ENCODE measurements at places on chromosomes 6 and 20. TPM values are rescaled to one million over a fixed set of nuclear protein-coding genes. Genes with fewer than 3 reads are reported as not detected.

- DNase-seq, result no peak
These were observed 258.8 kb downstream of the TPBG start for GRCh38 chr6:82622461-82622860.

DNA sequence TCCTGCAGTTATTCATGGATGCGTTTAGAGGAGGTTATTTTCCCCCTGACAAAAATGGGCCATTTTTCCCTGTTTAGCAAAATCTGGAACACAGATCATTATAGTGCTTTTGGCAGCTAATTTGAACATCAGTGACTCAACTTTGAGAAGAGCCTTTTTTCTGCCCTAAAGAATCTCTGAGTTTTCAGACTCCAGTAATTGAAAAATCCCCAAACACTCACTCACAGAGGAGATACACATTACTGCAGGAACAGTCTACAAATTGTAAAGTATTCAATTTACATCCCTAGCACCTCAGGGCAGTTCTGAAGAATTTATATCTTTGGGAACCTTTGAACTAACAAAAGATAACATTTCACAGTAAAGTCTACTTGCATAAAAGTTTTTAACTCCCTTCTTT lies 966.6 kb upstream of the SLC35B3 start:
- no peak for DNase-seq

Gene RFX6
- total RNA-seq, result 0.23 TPM

DNA sequence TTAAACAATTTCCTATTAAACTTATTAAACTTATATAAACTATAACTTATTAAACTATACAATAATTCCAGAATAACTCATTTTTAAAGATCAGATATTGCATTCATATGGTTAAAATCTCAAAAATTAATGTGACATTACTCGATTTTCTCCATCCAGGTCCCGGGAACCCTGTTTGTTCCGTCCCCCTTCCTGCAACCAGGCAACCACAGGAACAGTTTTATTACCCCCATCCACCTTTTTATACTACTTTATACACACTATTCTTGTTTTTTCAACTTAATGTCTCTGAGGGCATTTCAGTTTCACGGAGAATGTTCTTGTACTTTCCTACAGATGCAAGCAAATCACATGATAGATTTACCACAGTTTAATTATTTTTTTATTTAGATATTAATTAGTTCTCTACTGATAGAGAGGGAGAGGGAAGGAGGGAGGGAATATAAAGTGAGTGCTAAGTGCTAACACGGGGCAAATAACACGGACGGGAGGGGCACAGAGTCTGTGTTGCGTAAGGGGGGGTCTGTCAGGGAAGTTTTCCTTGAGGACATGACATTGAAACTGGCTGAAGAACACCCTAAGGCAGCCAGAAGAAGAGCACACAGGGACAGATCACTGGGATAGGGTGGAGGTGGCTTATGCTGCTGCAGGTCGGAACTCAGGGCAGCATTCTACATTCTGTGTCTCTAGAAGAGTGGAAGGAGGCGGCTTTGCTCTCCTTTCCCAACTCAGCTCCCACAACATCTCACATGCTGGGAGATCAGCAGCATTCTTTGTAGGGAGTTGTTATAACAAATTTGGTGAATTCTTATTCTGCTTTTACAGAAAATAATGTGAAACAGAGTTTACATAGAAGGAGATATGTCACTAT lies 225.2 kb downstream of the FOXC1 start:
- DNase-seq, result no peak

Gene TSBP1
- not detected for total RNA-seq

GRCh38 chr6:124795643-124796463 lies 166.4 kb upstream of the RNF217 start:
- peak; percentile 29 for DNase-seq

GRCh38 chr6:106767271-106767670 lies 137.9 kb downstream of the QRSL1 start:
- no peak for DNase-seq

DNA sequence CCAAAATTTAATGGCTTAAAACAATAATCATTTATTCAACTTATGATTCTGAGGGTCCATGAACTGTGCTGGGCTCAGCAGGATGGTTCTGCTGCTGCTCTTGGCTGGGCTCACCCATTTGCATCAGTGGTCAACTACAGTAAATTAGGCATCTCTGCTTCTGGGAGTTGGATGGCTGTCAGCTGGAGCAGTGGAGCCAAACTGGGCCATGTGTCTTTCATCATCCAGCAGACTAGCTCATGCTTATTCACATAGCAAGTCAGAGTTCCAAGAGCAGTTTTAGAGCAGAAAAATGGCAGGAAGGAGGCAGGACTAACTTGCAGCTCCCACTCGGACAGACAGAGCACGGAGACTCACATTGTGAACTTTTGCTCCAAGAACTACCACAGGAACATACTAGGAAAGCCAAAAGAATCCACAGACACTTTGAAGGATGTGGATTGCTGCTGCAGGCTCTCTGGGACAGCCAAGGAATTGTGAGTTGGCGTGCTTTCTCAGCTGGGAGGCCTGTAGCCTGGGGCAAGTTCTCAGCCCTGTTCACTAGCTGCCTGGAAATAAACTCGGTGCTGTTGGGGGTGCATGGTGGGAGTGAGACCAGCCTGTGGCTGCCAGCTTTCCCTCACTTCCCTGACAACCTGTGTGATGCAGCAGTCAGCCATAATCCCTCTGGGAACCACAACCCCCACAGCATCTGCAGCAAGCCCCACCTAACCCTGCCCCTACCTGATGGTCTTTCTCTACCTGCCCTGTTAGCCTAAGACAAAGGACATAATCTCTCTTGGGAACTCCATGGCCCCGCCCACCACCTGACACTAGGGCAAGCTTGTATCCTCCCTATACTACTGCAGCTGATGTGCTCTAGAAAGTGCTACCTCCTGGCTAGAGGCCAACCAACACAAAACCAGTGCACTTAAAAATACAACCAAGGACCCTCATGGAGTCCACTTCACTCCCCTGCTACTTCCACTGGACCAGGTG lies 129.0 kb downstream of the JPH2 start:
- no peak for DNase-seq

GRCh38 chr6:37433657-37434271 lies 743 bp downstream of the CMTR1 start:
- peak; percentile 19 for DNase-seq

- no peak for DNase-seq
These were observed 183.6 kb upstream of the SPTLC3 start for GRCh38 chr20:12825226-12825595.

Gene ADGB
- not detected for total RNA-seq

Gene SPATA25
- 7.1 TPM for total RNA-seq

Gene RPS6KA2
- 3.4 TPM for total RNA-seq

- DNase-seq, result no peak
These were observed 118.7 kb upstream of the RIPOR2 start for GRCh38 chr6:25054469-25054868.

Gene NRN1
- total RNA-seq, result 0.39 TPM

- DNase-seq, result peak; percentile 33
These were observed 157.8 kb downstream of the SCML4 start for GRCh38 chr6:107666084-107666980.

DNA sequence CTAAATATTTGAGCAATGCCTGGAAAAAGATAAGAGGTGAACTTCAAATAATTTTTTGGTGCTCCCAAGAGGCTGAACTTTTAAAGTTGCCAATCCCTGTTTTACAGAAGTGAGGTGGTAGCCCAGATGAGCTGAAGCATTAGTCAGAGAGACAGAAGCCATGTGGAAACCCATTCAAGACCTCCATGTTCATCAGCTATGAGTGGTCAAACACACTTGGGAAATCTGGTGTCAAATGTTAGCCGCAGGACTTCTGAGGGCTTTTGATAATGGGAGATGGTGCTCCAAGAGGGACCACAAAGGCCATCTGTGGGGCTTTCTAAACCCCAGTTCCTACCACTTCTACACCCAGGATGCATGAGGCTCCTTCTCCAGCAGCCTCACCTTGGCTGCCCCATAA lies 77.5 kb upstream of the MRPS10 start:
- DNase-seq, result no peak

Gene RPL10A
- 1,706 TPM for total RNA-seq
